ENCODE measurements at places on chromosomes 1 and 21.

- no peak for DNase-seq
These were observed 146.9 kb downstream of the MIS18A start for GRCh38 chr21:32131960-32132359.

DNA sequence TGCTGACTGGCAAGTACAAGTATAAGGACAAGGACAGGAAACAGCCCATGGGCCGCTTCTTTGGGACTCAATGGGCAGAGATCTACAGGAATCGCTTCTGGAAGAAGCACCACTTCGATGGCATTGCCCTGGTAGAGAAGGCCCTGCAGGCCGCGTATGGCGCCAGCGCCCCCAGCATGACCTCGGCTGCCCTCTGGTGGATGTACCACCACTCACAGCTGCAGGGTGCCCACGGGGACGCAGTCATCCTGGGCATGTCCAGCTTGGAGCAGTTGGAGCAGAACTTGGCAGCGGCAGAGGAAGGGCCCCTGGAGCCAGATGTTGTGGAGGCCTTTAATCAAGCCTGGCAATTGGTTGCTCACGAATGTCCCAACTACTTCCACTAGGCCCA, 32.0 kb downstream of the SLC16A1 start:
- no peak for DNase-seq

GRCh38 chr1:218775501-218776021, 398.1 kb upstream of the LYPLAL1 start:
- DNase-seq: no peak

- DNase-seq: no peak
These were observed 8.3 kb downstream of the IL24 start for GRCh38 chr1:206905295-206906164.

DNA sequence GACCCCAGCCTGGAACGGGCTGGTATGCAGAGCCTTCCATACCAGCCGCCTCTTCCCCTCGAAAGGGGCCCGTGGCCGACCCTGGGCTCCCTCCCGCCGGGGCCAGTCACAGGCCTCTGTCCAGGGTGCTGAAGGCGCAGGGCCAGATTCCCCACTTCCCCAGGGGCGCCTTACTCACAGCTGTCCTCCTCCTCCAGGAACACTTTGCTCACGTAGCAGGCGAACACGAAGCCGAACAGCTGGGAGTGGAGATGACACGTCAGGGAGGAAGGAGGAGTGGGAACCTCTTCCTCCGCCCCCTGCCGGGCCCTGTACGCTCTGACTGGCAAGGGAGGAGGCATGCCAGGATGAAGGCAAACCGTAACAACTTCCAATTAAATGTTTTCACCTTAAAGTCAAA, 57.3 kb downstream of the NKAIN1 start:
- DNase-seq: peak; percentile 78

GRCh38 chr1:33191731-33192275, 10.0 kb upstream of the TRIM62 start:
- no peak for DNase-seq

DNA sequence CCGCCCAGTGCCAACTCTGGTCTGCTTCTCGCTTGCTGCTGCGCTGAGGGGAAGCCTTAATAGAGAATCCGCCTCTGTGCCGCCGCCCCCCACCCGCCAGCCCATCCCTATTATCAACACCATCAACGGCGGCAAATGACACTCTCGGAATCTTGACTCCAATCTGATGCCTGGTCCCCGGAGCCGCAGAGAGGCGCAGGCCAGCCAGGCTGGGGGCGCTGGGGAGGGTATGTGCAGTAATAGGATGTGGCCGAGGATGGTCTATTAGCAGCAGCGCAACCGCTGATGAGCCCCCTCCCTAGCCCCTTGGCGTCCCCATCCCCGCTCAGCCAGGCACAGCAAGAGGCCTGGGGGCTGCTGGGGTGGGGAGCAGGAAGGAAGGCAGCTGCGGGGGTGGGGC, 15.1 kb upstream of the DMBX1 start:
- DNase-seq: no peak

DNA sequence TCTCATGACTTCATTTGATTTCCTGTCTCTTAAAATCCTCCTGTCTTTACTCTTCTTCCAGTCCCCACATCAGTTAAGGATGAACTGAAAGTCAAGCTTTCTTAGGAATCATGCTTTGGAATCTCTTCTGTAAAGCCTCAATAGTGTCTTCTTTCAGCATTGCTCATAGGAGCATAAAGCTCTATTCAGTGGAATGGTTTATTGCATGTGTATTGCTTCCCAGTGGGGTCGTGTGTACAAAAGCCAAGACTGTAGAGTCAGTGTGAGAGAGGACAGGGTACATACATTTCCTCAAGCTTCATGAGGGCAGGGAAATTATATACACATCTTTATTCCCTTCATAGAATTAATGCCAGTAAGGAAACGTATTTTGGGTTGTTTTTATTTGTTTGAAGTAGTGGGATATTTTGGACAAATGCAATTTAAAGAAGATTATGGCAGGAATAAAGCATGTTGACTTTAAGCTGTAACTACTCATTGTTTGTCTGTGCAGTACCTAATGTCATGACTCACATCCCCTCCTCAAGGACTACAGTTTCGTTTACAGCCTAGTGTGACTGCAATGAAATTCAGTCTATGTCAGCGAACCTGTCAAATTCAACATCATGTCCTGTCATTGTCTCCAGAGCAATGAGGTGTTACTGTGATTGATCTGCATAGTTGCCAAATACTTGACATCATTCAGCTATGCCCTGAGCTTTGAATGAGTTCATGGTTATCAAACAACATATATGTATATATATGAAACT, 2164.2 kb downstream of the NCAM2 start:
- DNase-seq: no peak

DNA sequence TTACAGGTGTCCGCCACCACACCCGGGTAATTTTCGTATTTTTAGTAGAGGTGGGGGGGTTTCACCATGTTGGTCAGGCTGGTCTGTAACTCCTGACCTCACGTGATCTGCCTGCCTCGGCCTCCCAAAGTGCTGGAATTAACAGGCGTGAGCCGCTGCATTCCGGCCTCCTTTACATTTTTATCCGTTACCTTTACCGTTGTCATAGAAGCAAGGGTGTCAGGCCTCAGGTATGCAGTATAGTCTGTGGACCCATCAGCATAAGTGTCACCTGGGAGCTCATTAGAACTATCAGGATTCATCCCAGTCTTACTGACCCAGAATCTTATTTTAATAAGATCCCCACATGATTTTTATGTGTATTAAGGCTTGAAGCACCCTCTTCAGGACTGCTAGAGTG, 5.4 kb downstream of the CDC42 start:
- peak; percentile 44 for DNase-seq

DNA sequence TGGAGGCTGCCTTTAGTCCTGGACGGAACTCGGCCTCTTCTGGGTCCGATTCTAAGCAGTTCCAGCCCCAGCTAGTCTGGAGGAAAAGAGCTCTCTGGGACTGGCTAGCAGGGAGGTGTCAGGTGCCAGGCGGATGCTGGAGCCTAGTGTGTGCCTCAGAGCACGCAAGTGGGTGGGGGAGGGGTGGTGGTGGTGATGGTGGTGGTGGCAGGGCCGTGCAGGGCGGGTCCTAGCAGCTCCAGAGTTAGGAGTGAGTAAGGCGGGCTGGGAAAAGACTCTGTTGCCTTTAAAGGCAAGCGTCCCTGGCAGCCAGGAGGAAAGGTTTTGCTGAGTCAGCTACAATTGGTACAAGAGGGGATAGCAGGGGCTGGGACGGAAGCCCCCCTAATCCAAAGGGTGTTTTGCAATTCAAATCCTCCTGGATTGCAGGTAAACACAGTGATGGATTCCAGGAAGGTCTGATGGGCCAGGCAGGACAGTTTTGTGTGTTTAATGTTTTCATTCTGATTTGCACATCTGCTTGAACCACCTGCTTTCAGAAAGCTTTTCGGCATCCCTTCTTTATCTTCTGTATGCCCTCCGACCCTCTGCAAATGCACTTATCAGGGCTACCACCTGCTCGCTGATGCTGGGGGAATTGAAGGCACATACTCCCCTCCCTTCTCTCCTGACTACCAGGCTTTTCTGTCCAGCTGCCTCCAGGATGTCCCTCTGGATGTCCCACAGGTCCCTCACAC, 4.1 kb upstream of the SLC2A1 start:
- DNase-seq: no peak

GRCh38 chr1:204278251-204278650, 64.5 kb upstream of the GOLT1A start:
- DNase-seq: no peak

DNA sequence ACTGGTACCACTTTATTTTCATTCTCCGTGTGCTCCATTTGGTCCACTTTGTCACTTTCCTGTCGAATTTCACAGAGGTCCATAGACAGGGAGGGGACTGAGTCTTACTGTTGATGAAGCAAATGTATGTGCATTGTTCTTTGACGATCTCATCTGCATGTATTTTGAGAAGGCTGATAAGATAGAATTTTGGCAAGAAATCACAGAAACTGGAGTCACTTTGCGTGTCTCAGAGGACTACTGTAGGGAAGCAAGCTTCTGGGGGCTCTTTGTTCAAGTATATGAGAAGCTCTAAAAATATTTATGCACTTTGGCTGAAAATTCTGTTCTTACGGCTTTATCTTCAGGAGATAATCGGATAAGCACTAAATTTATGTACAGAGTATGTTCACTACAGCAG, 78.1 kb downstream of the PCBP3 start:
- DNase-seq: no peak

DNA sequence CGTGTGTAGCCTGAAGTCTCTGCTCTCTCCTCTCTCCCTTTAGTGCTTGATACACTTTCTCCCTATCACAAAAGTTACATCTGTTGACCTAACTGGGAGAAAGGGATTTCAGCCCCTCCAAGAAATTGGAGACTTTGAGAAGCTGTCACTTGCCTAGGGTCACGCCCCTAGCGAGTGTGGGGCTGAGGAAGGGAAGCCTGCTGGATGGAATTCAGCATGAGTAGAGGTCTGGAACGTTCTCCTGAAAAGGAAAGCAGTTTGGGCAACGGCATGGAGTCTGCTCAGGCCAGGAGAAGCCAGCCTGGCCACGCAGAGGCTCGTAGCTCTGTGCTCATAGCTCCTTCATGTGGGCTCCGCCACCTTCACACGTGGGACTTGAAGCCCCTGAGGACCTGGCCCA, 22.4 kb downstream of the COL16A1 start:
- DNase-seq: no peak
